ENCODE measurements at places on chromosomes 11 and 22.

- no peak for DNase-seq
These were observed at the start of gene CHRNA10 for GRCh38 chr11:3671334-3672254. Gene CHRNA10, minus strand, starts transcription at chr11:3671384. Its CDS starts 72 bp downstream, at chr11:3671312.

- DNase-seq = no peak
These were observed 11.2 kb downstream of the MAP4K2 start for GRCh38 chr11:64791781-64792291.

GRCh38 chr11:97269527-97269926 is 879.7 kb downstream of the JRKL start:
- DNase-seq = no peak

GRCh38 chr11:112795142-112795815 is 165.9 kb upstream of the NCAM1 start:
- DNase-seq = no peak

DNA sequence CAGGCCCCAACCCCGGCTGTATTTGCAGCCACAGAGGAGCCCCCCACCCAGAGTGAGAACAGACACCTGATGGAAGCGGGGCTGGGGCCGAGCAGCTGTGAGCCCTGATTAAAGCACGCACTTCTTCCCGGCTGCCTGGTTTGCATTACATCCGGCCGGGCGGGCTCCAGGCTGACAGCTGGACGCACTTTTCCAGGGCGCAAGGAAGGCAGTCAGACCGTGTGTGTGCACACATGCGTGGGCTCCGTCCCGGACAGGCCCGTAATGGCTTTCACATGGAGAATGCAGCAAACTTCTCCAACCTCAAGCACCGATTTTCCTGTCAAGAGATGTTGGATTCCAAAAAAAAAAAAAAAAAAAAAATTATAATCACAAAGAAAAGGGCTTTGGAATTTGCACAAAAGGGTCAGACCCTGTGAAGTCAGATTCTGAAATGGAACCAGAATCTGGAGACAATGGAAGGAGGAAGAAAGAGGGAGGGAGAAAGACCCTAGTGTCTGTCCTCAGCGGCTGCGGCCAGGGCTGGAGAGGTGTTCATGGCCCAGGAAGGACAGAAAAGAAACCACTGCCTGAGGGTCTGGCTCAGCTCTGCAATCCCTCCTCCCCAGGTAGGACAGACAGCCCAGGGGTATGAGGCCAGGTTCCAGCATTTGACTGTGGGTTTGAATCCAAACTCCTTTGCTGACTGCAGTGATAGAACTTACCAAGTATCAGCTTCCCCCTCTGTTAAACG is 365.5 kb downstream of the MN1 start:
- DNase-seq = peak; percentile 15

GRCh38 chr11:11513422-11513821 is 108.4 kb downstream of the GALNT18 start:
- DNase-seq = no peak

DNA sequence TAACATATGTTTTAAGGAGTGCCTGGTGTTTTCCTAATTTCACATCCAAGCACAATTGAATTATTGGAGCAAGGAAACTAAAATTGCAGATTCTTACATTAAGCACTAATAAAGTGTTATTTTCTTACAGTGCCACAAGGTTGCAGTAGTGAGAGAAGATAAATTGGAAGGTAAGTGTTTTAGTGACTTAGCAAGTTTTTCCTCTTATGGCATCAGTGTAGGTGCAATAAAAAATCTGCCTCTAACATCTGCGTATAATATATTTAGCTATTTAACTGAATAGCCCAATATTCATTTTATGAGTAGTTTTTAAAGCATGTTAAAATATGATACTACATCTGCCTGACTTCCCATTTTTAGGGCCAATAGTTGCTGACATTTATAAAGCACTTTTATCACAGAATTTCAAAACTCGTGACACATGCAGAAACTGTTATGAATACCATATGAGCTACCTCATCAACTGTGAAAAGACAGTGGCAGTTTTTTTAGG is 19.0 kb downstream of the POLD3 start:
- no peak for DNase-seq

- DNase-seq = no peak
These were observed 177.5 kb upstream of the TMEM45B start for GRCh38 chr11:129637983-129638776.

DNA sequence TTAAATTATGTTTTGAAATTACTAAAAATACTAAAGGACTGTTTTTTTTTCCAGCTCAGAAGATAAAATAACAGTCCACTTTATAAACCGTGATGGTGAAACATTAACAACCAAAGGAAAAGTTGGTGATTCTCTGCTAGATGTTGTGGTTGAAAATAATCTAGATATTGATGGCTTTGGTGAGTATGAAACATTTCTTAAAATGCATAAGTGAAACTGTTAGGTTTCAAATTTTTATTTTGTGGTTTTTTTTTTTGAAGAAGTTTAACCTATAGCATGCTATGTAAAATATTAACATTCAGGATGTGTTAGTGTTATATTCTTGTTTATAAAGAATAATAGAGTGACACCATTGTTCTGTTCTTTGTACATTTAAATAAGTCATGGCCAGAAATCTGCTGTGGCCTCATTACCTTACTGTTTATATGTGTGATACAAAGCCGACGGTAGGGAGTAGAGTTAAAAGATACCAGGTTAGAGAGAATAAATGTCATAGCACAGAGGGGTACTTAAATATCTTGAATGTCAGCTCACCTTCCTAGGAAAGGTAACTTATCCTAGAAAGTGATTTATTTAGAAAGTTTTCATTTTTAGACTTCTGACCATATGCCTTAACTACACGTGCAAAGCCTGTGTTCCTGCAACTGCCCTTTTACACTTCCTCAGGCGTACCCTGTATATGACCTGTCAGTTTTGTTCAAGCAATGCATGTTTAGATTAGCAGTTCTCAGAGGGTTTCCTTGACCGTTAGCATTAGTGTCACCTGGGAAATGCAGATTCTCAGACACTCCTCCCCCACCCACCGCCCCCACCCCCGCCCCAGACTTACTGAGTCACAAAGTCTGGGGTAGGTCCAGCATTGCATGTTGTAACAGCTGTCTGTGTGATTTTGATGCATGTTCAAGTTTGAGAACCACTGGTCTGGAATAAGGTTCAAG is 6.3 kb downstream of the FDX1 start:
- no peak for DNase-seq

DNA sequence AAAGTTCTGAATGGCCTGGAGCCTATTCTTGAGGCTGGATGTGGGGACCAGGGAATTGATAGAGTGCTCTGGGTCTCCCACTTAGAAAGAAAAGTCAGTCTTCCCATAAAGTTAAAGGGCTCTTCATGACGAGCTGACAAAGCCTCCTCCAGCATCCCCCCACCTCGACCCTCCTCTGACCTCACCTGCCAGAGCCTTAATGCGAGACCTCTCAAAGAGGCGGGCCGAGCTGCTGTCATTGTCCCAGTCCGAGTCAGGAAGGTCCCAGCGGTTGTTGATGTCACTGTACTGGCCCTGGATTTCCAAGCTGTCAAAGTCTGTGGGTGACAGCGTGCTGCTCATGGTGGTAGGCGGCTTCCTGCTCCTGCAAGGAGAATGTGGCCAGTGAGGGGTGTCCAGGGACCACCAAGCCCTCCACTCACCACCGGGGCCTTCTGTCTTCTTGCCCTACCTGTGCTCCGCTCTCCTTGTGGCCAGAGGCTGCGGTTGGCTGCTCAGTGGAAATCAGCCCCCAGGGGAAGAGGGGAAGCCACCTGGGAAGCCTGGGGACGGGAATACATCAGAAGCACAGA is 8.0 kb downstream of the SPTBN2 start:
- no peak for DNase-seq
